Spinal cord (tissue), 10 donors: ENCODE measurements at places on chromosomes 4 and X. TPM values are rescaled to one million over a fixed set of nuclear protein-coding genes. Genes with fewer than 3 reads are reported as not detected.

BST1 gene
- 2.2 TPM for polyA plus RNA-seq

CEP135 gene
- polyA plus RNA-seq = 9.9 TPM

PNMA3 gene
- polyA plus RNA-seq = 50.6 TPM

SPATA4 gene
- polyA plus RNA-seq = 0.78 TPM

CXCL3 gene
- 1.7 TPM for polyA plus RNA-seq

TFE3 gene
- polyA plus RNA-seq = 36.5 TPM

PF4V1 gene
- polyA plus RNA-seq = 1.3 TPM

HTN3 gene
- not detected for polyA plus RNA-seq

FAM184B gene
- polyA plus RNA-seq = 11.7 TPM

PCSK1N gene
- 566 TPM for polyA plus RNA-seq

CCKAR gene
- polyA plus RNA-seq = 0.89 TPM

MAOA gene
- 23.5 TPM for polyA plus RNA-seq

STX18 gene
- polyA plus RNA-seq = 53.5 TPM

GK gene
- polyA plus RNA-seq = 13.5 TPM

GAGE1 gene
- polyA plus RNA-seq = not detected

MAGEC1 gene
- not detected for polyA plus RNA-seq

INTU gene
- 13.7 TPM for polyA plus RNA-seq

CENPC gene
- polyA plus RNA-seq = 14.9 TPM

AMBN gene
- polyA plus RNA-seq = not detected

UGT2B11 gene
- polyA plus RNA-seq = 0.30 TPM

SPANXN2 gene
- not detected for polyA plus RNA-seq

GLRA2 gene
- 53.7 TPM for polyA plus RNA-seq

GAB3 gene
- 3.0 TPM for polyA plus RNA-seq

LAGE3 gene
- 43.7 TPM for polyA plus RNA-seq

CPZ gene
- polyA plus RNA-seq = 11.9 TPM

BTK gene
- polyA plus RNA-seq = 6.2 TPM

GPR50 gene
- 0.47 TPM for polyA plus RNA-seq

RIPPLY1 gene
- polyA plus RNA-seq = not detected

FDCSP gene
- not detected for polyA plus RNA-seq

RBMXL3 gene
- polyA plus RNA-seq = not detected

PTPN13 gene
- 21.7 TPM for polyA plus RNA-seq

CLTRN gene
- 1.9 TPM for polyA plus RNA-seq

PLP2 gene
- polyA plus RNA-seq = 22.8 TPM

CT45A6 gene
- polyA plus RNA-seq = not detected

LONRF3 gene
- polyA plus RNA-seq = 2.9 TPM

FAM47E gene
- polyA plus RNA-seq = 9.5 TPM

KLF8 gene
- polyA plus RNA-seq = 10.9 TPM

TMEM31 gene
- 0.68 TPM for polyA plus RNA-seq

CLDN34 gene
- polyA plus RNA-seq = not detected

C4orf50 gene
- 2.9 TPM for polyA plus RNA-seq

ZNF630 gene
- polyA plus RNA-seq = 4.4 TPM

CT45A1 gene
- polyA plus RNA-seq = not detected

ATP2B3 gene
- polyA plus RNA-seq = 20.1 TPM

ABLIM2 gene
- polyA plus RNA-seq = 60.4 TPM
